Stimulated activated CD4-positive, alpha-beta T cell treated with anti-CD3 and anti-CD28 coated beads, Interleukin-12 subunit alpha, Interleukin-12 subunit beta, amount 100 ng/mL, for 24 hours (primary cell): ENCODE measurements at places on chromosomes 3 and 15.
A peak's percentile ranks its signal among the peaks of the same experiment; 100 is the strongest.

GRCh38 chr3:58299839-58300516, 6.1 kb upstream of the RPP14 start:
- no peak for DNase-seq

DNA sequence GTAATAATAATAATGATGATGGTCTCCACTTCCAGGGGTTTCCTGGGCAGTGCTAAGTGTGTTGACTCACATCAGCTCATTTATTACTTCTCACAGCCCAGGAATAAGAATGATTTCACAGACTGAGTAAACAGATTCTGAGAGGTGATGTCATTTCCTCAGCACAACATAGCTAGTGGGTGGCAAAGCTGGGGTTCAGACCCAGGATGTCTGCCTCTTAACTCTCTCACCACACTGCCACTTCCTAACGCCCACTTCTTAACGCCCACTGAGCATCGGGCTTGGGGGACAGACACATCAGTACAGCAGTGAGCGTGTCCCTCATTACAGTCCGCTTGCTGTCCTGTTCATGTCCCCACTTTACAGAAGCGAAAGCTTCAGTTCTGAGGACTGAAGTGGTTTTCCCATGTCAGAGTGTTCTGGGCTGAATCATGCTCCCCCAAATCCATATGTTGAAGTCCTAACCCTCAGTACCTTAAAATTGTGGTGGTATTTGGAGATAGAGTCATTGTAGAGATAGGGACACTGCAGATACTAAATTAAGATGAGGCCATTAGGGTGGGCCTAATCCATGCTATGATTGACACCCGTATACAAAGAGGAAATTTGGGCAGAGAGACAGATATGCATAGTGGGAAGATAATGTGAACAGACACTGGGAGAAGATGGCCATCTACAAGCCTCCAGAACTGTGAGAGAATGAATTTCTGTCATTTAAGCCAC, 68.0 kb downstream of the ATP2B2 start:
- peak; percentile 59 for DNase-seq

- no peak for DNase-seq
Measured at GRCh38 chr15:27847775-27848710, 251.1 kb downstream of the OCA2 start.

DNA sequence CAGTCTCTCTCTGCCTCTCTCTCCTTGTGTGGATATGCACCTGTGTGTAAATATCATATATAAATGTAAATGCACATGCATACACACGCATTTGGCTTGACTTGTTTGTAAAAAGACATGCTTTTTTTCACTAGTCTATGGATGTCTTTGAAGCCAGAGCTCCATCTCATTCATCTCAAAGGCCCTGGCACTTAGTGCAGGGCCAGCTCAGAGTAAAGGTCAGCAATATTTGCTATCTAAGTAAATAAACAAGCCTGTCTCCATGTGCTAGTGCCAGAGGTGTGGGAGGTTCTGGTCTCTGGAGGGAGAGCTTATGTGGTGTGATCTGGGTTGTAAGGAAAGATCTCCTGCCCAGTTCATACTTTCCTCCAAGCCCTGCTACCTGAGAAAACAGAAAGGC, 5.6 kb downstream of the CLSTN2 start:
- no peak for DNase-seq

GRCh38 chr3:124089214-124089613, 97.3 kb upstream of the ROPN1 start:
- DNase-seq = no peak

GRCh38 chr3:175386630-175387029, 527.5 kb downstream of the NAALADL2 start:
- DNase-seq = no peak

DNA sequence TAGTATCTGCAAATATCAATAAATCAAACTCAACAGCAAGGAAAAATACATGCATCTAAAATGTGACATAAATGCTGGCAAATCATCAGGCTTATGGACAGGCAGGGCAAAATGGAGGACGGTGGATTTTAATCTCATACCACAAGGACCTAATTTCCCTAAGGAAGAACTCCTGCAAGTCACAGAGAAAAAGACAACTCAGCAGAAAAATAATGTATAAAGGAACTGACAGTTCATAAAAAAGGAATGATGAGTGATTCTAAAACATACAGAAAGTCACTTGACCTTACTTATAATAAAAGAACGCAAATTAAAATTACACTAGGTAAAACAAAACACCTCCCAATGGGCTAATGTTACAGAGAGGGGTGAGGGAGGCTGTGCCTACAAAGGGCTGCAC, 17.2 kb downstream of the TUBGCP5 start:
- no peak for DNase-seq
